ENCODE measurements at places on chromosomes 2 and 18.

GRCh38 chr2:202643012-202643858 is 8.5 kb downstream of the FAM117B start:
- DNase-seq = no peak

GRCh38 chr2:170009209-170009608 is 168.7 kb upstream of the MYO3B start:
- no peak for DNase-seq

GRCh38 chr2:287471-287885 is 413 bp downstream of the ALKAL2 start:
- DNase-seq = no peak

GRCh38 chr2:217466805-217467204 is 536.0 kb downstream of the TNS1 start:
- DNase-seq = no peak

DNA sequence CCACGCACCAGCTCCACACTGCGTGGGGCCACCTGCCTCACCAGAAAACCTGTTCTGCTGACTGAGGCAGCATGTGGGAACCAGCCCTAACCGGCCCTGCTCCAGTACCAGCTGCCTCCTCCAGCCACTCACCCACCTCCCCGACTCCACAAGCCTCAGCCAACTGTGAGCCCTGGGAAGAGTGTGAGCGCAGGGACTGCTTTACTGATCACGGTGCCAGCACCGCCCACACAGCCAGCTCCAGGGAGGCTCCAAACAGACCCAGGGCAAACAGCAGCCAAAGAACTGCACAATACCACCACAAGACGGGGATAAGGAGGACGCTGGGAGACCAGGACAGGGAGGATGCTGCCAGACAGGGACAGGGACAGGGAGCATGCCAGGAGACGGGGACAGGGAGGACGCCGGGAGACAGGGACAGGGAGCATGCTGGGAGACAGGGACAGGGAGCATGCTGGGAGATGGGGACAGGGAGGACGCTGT is 28.4 kb downstream of the EIPR1 start:
- DNase-seq = peak; percentile 5

DNA sequence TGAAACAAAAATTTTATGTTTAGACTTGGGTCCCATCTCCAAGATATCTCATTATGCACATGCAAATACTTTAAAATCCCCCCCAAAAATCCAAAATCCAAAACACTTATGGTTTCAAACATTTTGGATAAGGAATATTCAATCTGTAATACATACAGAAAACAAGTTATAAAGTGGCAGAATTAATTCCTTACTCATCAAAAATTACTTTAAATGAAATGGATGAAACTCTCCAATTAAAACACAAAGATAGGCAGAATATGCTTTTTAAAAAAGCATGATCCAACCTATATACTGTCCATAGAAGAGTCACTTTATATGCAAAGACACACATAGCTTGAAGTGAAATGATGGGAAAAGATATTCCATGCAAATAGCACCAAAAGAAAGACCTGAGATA is 744.6 kb downstream of the LRP1B start:
- DNase-seq = no peak

GRCh38 chr2:32851777-32852439 is 94.8 kb upstream of the LTBP1 start:
- no peak for DNase-seq

GRCh38 chr18:27005589-27005988 is 140.1 kb upstream of the AQP4 start:
- DNase-seq = peak; percentile 25

DNA sequence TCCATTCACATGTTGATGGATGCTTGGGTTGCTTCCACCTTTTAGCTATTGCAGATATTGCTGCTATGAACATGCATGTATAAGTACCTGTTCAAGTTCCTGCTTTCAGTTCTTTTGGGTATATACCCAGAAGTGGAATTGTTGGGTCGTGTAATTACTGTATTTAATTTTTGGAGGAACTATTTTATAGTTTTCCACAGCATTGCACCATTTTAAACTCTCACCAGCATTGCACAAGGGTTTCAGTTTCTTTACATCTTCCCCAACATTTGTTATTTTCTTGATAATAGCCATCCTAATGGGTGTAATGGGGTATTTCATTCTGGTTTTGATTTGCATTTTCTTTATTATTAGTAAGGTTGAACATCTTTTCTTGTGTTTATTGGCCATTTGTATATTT is 16.0 kb downstream of the ACTR3 start:
- DNase-seq = no peak

DNA sequence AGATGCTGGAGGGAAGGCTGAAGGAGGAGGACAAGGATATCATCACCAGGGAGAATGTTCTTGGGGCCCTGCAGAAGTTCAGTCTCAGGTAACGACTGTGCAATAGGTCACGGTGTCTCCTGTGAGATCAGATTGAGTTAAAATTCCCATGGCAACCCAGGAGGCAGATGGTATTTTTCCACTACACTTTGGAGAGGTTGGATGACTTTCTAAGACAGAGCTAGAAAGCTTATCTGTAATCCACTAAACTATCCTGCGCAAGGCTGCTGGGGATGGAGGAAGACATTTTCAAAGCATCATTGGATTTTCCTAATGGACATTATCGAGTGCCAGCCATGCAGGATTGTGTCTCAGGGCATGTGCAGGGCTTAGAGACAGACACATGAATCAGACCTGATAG is 74.6 kb downstream of the ARMC9 start:
- DNase-seq = no peak

DNA sequence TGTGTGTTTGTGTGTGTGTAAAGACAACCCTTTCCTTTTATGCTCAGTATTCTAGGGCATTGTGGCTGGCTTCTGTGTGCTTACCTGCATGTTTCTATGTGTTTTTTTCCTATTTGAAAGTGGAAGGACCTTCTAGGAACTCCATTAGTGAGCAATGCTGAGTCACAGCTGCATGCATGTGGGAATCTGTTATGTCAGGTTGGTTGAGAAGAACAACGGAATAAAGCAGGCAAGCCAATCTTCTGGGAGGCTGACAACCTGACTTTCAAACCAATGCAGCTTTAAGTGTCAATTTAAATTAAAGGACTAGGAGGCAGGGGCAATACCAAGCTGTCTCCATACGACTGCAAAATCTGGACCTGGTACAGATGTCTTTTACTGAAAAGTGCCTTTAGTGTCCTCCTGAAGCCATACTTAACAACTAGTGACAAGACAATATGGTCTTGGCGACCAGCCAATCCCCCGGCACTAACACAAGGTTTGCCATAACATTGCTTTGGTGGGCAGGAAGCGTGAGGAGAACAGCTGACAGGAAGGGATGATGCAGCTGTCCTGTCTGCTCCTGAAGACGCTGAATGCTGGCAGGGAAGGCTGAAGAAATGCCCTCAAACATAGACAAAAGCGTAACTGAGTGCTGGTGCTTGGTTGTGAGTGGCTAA is 514.7 kb upstream of the CDH7 start:
- DNase-seq = peak; percentile 80

GRCh38 chr18:61935362-61935761 is 42.6 kb upstream of the RNF152 start:
- DNase-seq = no peak
